Activated naive CD8-positive, alpha-beta T cell treated with anti-CD3 and anti-CD28 coated beads for 36 hours (primary cell): ENCODE measurements at places on chromosomes 5 and 9.

GRCh38 chr5:110333384-110333783 lies 393.1 kb downstream of the TMEM232 start:
- no peak for DNase-seq

GRCh38 chr5:23474315-23474714 lies 33.1 kb upstream of the PRDM9 start:
- DNase-seq, result no peak

- peak; percentile 43 for DNase-seq
Observed at GRCh38 chr5:113487781-113488644, at the start of gene MCC. MCC (minus strand) TSS chr5:113488453.

DNA sequence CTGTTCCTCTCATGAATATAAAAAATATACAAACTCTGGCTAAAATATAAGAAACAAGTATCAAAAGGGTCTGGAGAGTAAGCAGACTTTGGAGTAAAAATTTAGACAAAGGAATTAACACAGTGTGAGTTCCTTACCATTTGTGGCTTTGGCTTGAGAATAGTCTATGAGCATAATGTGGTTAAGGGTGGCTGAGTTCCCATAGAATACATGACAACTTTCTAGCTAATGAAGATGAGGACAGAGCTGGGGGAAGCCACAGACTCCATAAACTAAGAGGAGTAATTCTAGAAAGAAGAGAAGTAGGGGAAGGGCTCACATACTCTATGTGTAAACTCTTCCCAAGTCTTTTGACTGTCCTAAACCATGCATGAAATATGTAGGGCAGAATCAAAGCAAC lies 79.4 kb downstream of the CAAP1 start:
- DNase-seq, result no peak

DNA sequence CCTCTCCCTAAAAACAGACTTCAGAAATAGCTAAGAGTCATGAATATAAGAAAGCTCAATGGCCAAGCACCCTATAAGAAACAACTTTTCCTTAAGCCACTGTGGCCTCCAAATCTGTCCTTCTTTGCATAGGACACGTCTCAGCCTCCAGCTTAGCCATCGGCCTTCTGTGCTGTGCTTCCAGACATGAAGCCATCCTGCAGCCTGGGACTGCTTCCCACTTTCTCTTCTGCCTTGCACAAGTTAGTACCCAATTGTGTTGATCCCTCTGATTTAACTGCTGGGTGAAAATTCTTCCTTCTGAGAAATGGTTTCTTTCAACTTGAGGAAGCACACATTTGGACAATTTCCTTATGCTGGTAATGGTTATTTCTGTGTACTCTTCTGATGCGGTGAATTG lies 334.7 kb downstream of the MARCHF11 start:
- DNase-seq, result no peak

- DNase-seq, result no peak
Observed at GRCh38 chr9:125852386-125852785, 105.2 kb downstream of the PBX3 start.

DNA sequence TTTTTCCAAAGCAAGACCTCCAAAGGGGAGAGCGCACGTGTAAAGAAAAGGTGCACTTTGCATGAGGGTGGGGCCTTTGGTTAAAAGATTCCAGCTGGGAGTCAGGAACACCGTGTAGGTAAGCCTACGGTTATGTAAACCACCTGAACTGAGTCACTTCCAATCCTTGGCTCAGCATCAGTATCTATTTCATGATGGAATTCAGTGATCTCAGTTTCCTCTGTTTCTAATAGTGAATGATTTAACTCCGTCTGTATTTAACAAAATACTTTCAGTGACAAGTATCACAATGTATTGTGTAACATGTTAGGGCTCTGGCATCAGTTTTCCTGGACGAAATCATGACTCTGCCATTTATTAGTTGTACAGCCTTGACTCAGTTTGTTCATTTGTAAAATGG lies 1.3 kb upstream of the SVEP1 start:
- DNase-seq, result no peak

- DNase-seq, result no peak
Observed at GRCh38 chr5:95471942-95472341, 80.8 kb downstream of the FAM81B start.

DNA sequence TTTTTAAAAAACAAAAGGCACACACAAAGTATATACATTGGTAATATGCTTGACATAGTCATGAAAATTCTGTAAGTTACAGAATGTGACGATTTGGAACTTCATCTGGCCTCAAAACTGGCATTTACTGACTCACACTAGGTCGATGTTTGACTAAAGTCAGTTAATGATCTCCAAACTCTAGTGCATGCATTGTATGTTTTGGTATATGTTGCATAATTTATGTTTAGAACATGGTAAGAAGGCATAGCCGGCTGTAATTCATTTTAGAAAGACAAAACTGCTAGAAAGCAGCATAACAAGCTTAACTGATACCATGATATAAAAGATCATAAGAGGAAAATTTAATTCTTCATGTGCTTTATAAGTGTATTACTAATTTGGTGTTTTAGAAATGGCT lies 58.6 kb upstream of the RICTOR start:
- DNase-seq, result no peak

DNA sequence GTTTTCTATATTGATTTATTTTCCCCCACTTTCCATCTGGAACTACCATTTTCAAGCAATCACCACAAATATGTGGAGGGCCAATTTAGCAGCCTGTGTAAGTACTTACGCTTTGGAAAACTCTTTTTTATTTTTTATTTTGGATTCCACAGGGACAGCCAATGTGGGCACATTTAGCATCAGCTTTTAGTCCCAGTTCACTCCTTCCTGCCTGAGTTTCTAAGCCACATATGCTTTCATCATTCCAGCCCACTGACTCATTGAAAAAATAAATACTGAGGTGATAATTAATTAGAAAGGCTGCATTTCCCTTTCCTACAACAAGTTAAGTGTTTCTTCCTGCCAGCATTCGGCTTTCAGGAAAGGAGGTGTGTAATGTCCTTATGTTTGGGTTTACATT lies 76.8 kb downstream of the TMEM167A start:
- no peak for DNase-seq

DNA sequence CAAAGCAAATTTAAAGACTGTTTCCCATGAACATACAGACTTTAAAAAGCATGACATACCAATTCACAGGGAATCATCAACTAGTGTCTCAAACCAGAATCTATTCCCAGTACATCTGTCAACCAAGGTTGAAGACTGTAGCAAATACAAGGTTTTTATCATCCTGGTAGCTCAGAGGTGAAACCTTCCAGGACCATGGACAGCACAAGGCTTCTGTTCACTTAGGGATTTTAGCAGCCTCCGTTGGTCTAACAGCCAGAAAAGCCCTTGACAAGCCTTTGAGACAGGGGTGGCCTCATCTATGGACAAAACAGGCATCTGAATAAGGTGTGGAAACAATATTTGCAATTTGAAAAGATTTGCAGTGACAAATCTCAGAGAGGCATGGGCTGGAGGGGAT lies 119.0 kb downstream of the TRIM32 start:
- no peak for DNase-seq

GRCh38 chr9:4620057-4620765 lies 41.9 kb upstream of the PLPP6 start:
- DNase-seq, result no peak

GRCh38 chr5:1118738-1119137 lies 6.9 kb upstream of the SLC12A7 start:
- DNase-seq, result no peak

- DNase-seq, result no peak
Observed at GRCh38 chr5:165272436-165272835, 1767.0 kb downstream of the MAT2B start.

- no peak for DNase-seq
Observed at GRCh38 chr5:147712598-147712997, 69.9 kb downstream of the JAKMIP2 start.

DNA sequence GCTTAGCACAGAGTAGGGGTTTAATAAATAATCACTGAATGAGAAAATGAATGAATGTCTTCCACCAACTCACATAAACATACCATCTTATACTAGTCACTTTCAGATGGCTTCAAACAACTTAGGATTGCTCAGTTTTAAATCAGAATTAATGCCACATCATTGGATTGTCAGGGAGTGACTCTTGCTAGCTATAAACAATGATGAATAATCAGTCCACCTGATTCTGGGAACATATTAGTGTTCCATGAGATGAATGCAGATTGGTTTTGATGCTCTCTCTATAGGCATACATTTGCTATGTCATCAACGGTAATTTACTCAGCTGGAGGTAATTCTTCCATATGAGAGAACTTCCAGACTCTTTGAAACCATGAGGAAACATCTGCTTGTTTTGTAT lies 97.4 kb downstream of the CDH9 start:
- DNase-seq, result no peak

- no peak for DNase-seq
Observed at GRCh38 chr9:107368696-107369095, 85.6 kb downstream of the RAD23B start.

- no peak for DNase-seq
Observed at GRCh38 chr9:109934857-109935215, 154.8 kb downstream of the PALM2AKAP2 start.

DNA sequence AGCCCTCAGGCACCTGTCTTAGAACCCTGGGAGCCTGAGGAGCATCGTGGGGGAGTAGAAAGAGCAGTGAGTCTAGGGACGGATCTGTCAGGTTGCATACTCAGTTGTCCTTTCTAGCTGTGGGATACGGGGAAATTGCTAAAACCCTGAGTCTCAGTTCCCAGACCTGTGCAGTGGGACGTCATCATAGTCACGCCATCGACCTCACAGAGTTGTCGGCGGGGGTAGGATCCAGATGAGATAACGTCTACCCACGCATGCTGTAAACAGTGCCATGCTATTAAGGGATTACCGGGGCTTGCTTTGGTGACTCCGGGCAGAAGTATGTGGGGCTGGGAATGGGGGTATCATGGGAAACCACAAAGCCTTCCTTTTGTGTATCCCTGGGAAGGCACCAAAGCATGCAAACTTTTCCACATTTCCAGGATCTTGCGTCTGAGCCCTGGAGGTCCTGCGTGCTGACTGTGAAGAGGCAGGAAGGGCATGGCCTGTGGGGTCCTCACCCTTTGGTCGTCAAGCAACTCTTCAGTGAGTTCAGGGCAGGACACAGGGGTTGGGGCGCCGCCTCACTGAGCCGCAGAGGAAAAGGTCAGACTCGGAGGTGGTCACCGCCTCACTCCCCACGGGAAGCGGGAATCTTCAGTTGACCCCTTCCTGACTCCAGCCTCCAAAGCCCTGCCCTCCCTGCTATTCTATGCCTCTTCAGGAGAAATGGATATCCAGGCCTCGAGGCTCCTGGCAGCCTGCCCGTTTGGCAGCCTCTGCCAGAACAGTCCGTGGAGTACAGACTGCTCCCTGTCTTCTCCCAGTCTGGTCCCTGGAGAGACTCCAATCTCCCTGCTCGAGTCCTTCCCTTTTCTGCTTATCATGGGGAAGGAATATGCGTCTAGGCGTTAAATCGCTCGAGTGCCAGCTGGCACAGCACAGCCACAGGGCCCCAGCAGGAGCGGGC lies 186.8 kb upstream of the KLF9 start:
- DNase-seq, result no peak

- DNase-seq, result no peak
Observed at GRCh38 chr9:84669013-84669287, 579 bp upstream of the NTRK2 start.

- DNase-seq, result no peak
Observed at GRCh38 chr5:148778882-148779281, 47.5 kb upstream of the ADRB2 start.

- DNase-seq, result no peak
Observed at GRCh38 chr5:113264046-113264445, 170.7 kb downstream of the TSSK1B start.

DNA sequence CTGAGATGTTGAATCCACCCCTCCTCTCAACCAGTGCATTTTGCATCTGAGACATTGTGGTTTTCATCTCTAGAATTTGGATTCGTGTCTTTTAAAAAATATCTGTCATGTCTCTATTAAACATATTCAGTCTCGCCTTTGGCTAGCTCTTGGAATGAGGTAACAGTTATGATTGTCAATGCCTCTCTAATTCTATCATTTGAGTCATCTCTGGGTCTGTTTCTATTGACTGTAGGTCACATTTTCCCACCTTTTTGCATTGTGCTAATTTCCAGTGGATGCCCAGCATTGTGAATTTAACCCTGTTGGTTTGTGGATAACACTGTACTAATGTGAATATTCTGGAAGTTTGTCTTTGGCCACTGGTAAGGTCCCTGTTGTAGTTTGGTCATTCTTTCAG lies 8.4 kb upstream of the SLC6A3 start:
- no peak for DNase-seq

GRCh38 chr9:126942399-126942798 lies 27.8 kb downstream of the RALGPS1 start:
- no peak for DNase-seq

DNA sequence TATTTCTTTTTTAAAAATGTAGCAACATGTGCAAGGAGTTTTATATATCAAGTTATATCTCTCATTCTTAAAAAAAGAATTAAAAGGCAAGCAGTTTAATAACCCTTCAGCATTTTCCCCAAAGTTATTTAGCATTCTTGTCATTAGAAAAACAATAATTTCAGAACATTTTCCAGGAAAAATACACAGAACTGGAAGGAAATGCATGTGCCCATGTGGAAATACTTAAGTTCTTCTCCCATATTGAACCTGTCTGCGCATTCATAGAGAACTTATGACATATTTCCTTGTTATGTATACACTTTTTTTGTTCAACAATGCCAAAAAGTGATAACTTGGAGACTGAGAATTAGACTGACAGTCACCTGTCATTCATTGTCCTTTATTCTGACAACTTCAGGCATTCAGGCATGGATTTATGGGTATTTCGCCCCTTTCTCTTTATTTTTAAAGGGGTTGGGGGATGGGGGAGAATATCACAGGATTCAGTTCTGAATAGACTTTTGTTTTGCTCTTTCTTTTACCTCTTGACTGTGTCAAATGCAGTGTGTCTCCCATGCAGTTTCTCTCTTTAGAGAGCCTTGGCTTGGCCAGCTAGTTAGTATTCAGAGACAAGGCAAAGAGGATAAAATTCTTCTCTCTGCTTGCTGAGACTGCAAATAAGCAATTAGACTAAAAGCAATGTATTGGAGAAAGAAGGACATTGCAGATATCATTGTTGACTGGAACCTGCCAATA lies 701.0 kb downstream of the NR2F1-AS1 start:
- no peak for DNase-seq

DNA sequence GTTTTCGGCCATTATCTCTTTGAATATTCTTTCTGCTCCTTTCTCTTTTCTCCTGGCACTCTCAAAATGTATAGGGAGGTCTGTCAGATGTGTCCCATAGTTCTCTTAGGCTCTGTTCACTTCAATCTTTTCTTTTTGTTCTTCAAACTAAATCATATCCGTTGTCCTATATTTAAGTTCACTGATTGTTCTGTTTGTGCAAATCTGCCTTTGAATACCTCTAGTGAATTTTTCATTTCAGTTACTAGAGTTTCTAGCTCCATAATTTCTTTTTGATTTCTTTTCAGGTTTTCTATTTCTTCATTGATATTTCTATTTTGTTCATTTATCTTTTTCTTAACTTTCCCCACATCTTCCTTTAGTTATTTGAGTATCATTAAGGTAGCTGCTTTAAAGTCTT lies 65.4 kb downstream of the CERT1 start:
- no peak for DNase-seq

GRCh38 chr5:72223371-72223770 lies 96.7 kb downstream of the MRPS27 start:
- DNase-seq, result no peak

- no peak for DNase-seq
Observed at GRCh38 chr9:111902391-111903139, 6.0 kb downstream of the UGCG start.

- DNase-seq, result no peak
Observed at GRCh38 chr5:72465601-72466563, 41.3 kb downstream of the ZNF366 start.
